Heart right ventricle (tissue), 16 donors: ENCODE measurements at places on chromosomes 5 and 9.

- DNase-seq, result no peak
Observed at GRCh38 chr5:91434348-91434747, 51.2 kb upstream of the ARRDC3 start.

- no peak for DNase-seq
Observed at GRCh38 chr9:136728548-136729123, 14.1 kb downstream of the LCN10 start.

DNA sequence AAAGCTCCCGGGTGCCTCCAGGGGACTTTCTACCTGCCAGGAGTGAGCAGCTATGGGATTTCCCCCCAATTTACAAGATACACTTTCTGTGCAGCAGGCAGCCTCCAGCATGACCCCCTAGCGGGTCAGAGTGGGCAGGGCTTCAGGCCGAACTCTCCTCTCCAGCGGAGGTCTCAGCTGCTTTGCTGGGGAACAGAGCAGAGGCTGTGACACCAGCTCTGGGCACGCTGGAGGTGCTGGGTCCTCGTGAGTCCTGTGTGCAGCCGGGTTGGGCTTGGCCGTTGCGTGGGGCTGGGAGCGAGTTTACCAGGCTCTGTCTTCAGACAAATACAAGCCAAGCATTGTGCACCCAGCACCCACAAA is 2.9 kb downstream of the NRARP start:
- DNase-seq, result no peak

GRCh38 chr5:69467442-69468225 is 25.0 kb upstream of the OCLN start:
- DNase-seq, result no peak

DNA sequence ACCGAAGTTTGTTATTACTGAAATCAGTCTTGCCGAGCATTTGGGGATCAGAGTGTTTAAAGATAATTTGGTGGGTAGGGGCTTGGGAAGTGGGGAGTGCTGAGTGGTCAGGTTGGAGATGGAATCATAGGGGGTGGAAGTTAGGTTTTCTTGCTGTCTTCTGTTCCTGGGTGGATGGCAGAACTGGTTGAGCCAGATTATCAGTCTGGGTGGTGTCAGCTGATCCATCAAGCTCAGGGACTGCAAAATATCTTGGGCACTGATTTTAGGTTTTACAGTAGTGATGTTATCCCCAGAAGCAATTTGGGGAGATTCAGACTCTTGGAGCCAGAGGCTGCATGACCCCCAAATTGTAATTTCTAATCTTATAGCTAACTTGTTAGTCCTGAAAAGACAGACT is 5.4 kb upstream of the ANKRD31 start:
- no peak for DNase-seq

- DNase-seq, result no peak
Observed at GRCh38 chr9:94638335-94639060, 820 bp downstream of the FBP1 start.

GRCh38 chr9:18824095-18824666 is 208.8 kb downstream of the SAXO1 start:
- no peak for DNase-seq
